NCI-H345 (cell line): ENCODE measurements at places on chromosomes 5 and 9.

- DNase-seq = no peak
Observed at GRCh38 chr9:111038331-111039230, at the start of gene LPAR1. LPAR1 (minus strand) TSS chr9:111038470; CDS start chr9:110972117, 66,353 bp downstream.

DNA sequence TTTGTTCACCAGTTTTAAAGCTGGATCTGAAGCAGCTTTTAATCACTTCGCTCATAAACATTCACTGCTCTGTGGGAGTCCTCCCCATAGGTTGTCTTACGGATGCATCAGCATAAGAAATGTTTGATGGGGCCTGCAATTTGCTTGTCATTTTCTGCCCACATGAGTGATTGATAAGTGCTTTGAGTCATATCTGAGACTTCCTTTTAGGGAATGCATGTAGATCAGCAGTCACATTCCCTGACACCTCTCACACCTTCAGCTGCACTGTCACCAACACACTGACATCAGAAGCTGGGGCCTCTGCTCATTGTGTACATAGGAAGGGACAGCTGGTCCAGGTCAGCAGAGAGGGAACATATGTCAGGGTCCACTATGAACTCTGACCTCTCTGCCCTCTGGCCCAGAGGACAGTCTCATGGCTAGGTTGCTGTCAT is 84.1 kb upstream of the SPATA31D4 start:
- DNase-seq = no peak

- DNase-seq = no peak
Observed at GRCh38 chr5:62256161-62257019, 49.6 kb upstream of the KIF2A start.

GRCh38 chr9:91560301-91560700 is 136.7 kb upstream of the NFIL3 start:
- no peak for DNase-seq

GRCh38 chr5:133749331-133749985 is 137.1 kb upstream of the FSTL4 start:
- DNase-seq = no peak

GRCh38 chr9:109912726-109913460 is 132.9 kb downstream of the PALM2AKAP2 start:
- no peak for DNase-seq

GRCh38 chr9:116546711-116547581 is 140.2 kb upstream of the TRIM32 start:
- DNase-seq = no peak

- DNase-seq = peak; percentile 4
Observed at GRCh38 chr5:166165596-166165995, 2125.8 kb upstream of the WWC1 start.

GRCh38 chr5:9438596-9439354 is 107.1 kb downstream of the SEMA5A start:
- DNase-seq = no peak

DNA sequence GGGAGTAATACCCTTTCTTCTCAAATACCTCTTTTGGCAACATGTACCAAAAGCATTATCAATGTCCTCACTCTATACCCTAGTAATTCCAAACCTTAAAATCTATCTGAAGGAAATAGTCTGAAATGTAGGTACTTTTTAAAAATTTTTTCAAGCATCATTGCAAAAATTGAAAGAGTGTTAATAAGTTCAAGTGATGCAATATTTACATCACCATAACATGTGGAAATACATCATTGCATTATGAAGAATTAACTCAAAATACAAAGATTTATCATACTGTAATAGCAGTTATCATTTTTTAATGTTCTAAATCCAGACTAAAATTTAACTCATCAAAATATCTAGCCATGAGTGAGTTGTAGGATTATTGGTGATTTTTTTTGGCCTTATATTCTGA is 123.1 kb downstream of the DENND1A start:
- no peak for DNase-seq

- DNase-seq = no peak
Observed at GRCh38 chr5:161562446-161562845, 15.9 kb upstream of the GABRB2 start.

DNA sequence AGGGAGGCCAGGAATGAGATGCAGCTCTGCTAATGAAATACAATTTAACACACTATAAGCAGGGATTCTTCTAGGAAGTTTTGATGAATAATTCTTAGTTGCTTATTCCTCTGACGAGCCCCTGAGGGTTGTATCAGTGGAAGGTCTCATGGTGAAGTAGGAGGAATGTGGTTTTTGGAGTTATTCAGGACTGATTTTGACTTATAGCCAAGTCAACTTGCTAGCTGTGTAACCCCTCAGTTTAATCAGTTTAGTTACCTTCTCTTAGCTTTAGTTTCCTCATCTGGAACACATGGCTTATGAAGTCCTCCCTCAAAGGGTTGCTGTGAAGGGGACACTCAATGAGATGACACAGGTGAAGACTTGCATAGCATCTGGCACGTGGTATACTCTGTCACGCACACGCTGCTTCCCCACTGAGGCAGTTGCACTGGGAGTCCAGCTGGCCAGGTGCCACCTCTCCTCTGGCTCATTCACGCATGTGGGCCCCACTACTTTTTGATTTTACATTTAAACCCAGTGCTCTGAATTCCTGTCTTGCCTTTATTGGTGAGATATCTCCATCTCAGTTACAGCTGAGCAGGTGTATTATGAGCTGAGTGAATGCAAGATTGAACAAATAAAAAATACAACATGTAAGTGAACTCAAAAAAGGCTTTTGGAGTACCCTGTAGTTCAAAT is 415.0 kb downstream of the ARHGEF28 start:
- DNase-seq = peak; percentile 76

GRCh38 chr9:132699956-132700355 is 29.7 kb downstream of the GTF3C4 start:
- DNase-seq = no peak

- DNase-seq = no peak
Observed at GRCh38 chr9:135547756-135548736, 2.1 kb downstream of the OBP2A start.

GRCh38 chr5:181188700-181189362 is 16.2 kb downstream of the TRIM7 start:
- no peak for DNase-seq

DNA sequence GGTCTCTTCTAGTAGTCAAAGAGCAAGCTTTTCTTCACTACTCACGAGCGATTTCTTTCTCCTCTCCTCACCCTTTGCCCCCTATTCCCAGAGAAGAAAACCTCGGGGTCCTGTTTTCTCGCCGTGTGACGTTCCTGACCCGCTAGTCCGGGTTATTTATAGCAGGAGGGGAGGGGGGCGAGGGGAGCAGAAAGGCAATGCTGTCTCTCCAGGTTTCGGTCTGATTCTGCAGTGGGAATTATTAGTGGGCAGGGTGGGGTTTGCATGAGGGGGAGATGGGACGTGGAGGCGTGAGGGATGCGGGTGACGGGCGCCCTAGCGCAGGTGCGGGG is 847 bp upstream of the GABRB2 start:
- no peak for DNase-seq

- DNase-seq = no peak
Observed at GRCh38 chr9:20477940-20478620, 144.2 kb downstream of the MLLT3 start.

DNA sequence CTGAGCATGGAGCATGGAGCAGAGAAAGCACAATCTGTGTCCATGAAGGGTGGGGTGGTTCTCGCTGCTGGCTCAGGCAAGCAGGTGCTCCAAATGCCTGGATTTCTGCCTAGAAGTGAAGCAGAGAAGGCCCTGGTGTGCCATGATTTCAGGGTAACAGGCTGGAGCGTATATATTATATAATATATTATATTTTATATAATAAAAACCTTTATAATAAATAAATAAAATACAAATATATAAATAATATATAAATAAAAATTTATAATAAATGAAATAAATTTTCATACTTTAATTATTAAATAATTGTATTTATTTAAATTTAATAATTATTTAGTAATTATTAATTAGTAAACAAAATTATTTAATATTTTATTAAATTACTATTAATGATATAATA is 707.4 kb upstream of the COX7C start:
- no peak for DNase-seq

DNA sequence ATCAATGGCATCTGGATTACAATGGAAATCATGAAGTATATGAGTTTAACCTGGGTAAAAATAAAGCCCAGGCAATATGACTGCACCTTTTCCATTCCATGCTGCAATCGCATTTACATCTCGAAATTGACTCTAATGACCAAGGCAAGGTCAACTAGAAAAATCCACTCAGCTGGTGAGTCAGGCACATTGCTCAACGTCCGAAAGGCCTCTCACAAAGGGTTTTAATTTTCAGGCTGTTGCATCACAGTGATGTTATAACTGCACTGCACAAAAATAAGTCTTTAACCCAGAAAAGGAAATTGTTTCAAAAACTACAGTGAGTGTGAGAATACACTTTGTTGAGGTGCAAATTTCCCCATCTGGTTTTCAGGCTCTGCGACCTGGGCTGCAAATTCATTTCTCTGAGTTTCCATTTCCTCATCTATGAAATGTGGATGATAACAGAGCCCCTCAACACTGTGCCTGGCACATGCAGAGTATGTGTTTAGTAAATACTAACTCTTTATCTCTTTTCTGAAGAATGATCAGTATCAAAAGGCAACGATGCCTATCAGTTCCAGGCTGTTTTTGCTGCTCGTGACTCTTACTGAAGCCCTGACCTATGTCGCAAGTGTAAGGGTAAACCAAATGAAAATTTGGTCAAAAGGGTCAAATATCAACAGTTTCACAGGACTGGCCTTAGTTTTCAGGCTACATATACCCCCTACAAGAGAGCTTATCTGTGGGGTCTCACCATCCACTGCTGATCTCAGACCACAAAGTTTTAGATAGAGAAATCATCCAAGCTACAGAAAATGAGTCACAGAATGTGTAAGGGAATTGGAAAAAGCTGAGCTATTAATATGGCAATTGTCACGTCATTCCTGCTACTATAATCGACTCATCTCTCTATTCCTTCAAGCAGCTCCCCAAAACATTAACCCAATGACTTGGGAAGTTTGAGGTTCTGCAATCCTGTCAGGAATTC is 4.1 kb downstream of the NFIL3 start:
- no peak for DNase-seq

GRCh38 chr5:177023303-177023664 is 788 bp downstream of the ZNF346 start:
- no peak for DNase-seq

DNA sequence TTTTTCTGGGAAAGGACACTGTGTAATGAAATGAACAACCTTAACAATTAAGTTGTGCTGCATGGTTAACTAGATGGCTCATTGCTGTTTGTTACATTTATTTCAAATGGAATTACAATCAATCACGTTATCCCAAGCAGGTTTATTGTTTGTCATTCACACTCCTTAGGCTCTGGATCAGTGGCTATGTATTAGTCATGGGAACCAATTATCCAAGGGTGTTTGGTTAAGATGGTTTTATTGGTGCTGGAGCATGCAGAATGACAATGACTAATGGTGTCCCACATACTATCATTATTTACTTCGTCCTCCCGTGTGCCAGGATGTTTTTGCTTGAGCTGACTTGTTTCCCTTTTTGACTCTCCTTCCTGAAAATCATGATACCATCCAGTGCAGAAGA is 10.6 kb upstream of the TRPC7 start:
- DNase-seq = peak; percentile 81

DNA sequence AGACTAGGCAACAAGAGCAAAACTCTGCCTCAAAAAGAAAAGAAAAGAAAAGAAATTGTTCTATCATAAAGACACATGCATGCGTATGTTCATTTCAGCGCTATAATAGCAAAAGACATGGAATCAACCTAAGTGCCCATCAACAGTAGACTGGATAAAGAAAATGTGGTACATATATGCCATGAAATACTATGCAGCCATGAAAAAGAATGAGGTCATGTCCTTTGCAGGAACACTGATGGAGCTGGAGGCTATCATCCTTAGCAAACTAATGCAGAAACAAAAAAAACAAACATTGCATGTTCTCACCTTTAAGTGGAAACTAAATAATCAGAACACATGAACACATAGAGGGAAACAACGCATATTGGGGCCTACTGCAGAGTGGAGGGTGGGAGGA is 6.3 kb upstream of the ZNF883 start:
- no peak for DNase-seq

DNA sequence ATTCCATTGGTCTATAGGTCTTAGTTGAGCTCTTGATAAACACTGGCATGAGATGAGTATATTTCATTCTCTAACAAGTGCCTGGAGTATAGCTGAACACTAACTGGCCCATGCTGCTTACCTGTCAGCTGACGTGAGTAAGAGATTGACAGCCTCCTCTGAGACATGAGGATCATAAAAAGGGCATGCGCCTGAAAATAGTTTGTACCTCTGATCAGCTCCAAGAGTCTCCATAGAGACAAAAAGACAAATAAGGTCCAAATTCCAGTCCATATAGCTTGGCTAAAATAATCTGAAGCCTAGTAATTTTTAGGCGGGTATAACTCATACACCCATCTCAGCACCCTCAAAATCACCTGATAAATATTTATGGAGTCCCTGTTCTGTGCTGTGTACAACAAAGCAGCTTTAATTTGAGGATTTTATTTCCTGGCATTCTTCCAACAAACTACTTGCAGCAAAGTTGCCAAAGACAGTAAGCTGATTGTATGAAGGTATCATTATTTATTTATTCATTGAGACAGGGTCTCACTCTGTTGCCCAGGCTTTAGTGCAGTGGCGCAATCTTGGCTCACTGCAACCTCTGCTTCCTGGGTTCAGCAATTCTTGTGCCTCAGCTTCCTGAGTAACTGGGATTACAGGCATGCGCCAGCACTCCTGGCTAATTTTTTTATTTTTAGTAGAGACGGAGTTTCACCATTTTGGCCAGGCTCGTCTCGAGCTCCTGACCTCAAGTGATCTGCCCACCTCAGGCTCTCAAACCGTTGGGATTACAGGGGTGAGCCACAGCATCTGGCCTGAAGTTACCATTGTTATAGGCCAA is 16.2 kb upstream of the FSD1L start:
- DNase-seq = no peak

DNA sequence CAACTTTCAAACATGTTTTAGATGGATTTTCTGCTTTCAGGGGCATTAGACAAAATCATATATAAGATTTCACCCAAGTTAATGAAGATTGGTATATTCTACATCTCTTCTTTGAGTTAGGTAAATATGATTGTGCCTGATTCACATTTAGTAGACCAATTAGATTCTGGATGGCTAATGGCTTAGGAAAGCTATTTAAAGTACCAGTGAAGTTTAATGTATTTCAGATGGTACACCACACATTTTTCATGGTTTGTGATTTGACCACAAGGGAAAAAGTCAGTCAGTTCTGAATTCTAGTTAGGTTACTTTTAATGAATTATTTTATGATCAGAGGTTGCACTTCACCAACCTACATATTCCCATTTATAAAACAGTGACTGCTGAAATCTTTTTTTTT is 409.7 kb downstream of the ADGRV1 start:
- DNase-seq = no peak
